ENCODE measurements at places on chromosomes 2 and 18.

DNA sequence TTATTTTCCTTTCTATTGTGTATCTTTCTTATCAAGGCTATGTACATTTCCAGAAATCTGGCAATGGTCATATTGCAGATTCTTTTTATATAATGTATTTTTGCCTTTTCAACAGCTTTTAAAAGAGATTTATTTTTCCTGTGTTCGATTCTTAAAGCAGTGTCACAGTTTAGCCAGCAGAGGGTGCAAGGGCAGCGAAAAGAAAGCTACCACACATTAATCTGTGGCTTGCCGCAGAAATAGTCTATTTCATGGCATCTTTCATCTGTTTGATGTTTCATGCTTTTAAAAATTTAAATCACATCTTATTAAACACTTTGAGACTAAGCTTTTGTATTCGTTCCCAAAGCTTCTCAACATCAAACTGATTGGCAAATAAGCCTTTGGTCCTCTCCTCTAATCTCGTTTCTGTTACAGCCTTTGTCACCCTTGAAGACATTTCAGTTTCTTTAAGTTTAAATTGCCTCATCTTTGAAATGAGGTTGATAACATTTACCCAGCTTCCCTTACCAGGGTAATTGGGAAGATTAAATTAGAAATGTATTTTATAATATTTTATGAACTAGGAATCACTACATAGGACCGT, 73.3 kb downstream of the PIK3C3 start:
- peak; percentile 55 for DNase-seq

DNA sequence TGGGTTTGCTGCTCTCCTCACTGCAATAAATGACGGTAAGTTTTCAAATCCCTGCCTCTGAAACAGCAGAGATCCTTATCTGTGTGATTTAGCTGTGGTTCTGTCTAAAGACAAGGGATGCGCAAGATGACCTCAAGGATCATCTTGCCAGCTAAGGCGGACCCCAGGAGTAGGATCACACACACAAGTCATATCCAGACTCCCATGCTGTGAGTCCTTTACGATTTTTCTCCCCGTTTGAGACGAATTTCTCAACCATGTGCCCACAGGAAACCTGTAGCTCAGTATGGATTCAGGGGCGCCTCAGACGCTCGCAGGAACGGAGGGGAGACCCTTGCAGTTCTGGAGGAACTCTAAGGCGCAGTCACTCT, 11.1 kb upstream of the DCTN1 start:
- DNase-seq, result peak; percentile 45

- DNase-seq, result no peak
Measured at GRCh38 chr18:75923169-75923568, 495.7 kb upstream of the SMIM21 start.

GRCh38 chr2:29009711-29010677, 28.9 kb downstream of the TOGARAM2 start:
- no peak for DNase-seq

- DNase-seq, result no peak
Measured at GRCh38 chr2:233081232-233081730, 21.1 kb downstream of the INPP5D start.

DNA sequence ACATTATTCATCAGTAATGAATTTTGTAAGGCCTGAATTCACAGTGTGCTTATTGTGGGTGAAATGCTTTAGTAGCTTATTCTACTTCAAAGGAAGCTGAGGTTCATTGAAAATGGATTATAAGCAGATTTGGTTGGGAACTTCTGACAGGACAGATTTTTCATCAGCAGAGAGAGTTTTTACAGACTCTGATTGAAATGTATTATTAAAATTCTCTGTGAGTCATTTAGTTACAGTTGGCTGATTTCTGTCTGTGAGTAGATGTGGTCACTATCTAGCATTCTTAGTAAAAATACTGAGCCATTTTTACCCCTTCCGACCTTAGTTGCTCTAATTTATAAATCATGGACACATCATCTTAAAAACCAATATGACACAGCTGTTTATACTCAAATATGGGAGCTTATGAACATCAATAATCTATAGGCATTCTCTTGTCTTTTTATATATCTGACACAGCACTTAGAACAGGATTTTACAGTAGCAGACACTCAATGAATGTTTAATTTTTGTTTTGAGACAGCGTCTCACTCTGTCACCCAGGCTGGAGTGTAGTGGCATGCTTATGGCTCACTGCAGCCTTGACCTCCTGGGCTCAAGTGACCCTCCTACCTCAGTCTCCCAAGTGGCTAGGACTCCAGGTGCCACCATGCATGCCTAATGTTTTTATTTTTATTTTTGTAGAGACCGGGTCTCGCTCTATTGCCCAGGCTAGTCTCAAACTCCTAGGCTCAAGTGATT, 239.6 kb downstream of the BABAM2 start:
- no peak for DNase-seq

DNA sequence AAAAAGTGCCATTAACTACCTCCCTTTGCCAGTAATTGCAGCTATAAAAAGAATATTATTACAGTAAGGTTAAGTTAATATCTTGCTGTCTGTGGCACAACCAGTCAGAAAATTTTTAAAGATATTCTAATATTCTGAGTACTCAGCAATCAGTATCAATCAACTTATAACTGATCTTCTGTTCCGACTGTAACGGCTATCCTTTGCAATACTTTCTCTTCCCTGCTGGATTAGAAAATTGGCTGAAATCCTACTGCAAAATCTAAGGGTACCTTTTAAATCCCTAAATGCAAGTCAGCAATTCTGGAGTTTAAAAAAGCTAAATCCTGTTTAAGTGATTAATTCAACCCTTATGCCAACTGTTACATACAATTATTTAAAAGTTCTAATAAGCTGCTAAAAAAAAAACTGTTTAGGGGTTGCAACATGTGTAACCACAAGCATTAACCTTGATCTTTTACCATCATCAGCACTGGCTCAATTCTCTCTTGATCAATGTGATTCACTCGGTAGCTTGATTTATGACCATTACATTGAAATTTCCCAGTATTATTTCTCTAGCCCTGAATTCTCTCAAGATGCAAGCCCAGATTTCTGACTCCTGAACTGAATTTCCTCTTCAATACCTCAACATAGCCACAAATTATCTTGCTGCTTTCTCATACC, 20.5 kb downstream of the GAREM1 start:
- DNase-seq, result no peak

GRCh38 chr2:64023485-64024258, 4.4 kb upstream of the VPS54 start:
- DNase-seq, result peak; percentile 57

- no peak for DNase-seq
Measured at GRCh38 chr18:36155851-36156757, 26.4 kb downstream of the ELP2 start.

DNA sequence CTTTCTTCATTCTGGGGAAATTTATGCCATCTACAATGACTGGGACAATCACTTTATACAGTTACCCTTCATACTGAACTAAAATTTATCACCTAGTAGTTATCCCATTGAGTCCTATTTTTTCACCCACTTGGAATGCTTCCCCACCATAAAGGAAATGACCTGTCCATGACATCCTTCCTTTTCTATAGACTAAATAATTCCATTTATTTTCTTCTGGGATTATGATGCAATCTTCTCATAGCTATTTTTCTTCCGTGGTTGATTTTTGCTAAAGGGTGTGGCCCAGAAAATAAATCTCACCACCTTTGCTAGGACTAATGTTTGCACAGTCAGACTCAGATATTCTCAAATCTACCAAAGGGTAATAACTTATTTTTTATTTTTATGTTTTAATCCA, 186.1 kb upstream of the NRXN1 start:
- DNase-seq, result no peak

DNA sequence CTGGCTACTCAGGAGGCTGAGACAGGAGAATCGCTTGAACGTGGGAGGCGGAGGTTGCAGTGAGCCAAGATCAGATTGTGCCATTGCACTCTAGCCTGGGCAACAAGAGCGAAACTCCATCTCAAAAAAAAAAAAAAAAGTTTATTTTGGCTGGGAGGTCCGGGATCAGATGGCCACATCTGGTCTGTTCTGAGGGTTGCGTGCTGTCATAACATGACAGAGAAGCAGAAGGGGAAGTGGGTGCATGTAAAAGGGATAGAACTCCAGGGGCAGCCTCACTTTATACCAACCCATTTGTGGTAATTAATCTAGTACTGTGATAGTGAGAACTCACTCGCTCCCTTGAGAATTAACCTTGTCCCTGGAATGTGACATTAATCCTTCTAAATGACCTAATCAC, 101.2 kb downstream of the PTPN4 start:
- DNase-seq, result no peak

DNA sequence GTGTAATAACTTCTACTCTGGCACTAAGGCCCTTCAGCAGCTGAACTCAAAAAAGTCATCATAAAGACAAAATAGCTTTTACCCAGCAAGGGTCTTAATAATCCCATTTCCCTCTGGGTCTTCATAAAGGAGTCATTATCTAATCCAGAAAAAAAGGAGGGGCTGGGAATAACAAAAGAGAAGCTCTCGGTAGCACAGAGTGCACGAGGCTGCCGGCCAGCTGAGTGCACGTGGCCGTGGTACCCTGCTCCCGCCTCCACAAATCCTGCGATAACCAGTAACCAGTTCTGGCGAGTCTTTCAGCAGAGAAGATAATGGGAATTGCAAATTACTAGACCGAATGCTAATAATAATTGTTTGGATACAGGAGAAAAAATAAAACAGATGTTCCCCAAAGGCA, 7.5 kb downstream of the NRP2 start:
- DNase-seq, result no peak

DNA sequence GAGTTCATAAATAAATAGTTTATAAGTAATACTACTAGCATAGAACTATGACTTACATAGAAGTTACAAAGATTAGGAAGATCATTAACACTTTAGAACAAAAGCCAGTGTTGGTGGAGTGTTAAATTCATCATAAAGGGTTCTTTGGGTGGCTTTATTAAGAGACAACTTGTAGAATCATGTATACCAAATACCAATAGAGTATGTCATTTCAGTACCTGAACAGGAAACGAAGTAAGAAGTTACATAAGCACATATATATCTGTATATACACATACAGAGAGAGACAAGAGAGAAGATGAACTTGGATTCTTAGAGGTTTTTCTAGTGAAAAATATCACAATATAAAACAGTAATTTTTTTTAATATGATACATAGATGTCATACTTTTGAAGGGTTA, 82.5 kb upstream of the OTX1 start:
- DNase-seq, result no peak

- DNase-seq, result peak; percentile 57
Measured at GRCh38 chr2:216283038-216283900, 89.0 kb downstream of the MARCHF4 start.

DNA sequence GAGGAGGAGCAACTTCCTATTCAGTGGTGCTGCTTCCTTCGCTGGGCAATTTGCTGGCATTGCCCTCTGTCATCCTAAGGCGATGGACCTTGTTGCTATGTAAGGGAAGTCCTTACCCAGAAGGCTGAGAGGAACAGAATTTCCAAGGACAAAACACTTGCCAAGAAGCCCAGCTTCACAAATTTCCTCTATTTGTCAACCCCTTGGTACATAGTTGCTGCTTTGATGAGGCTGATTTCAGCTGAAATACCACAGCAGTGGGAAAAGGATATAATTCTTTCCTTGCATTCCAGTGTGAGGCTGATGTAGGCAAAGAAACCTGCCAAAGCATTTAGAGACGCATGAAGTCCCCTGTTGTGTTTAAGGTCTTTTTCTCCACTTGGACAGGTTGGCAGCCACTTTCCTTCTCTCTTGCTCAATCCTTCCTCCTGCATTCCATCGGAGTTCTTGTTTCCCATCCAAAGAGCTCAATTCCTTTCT, 16.4 kb upstream of the ST3GAL5 start:
- DNase-seq, result no peak

GRCh38 chr2:71586471-71586870, 133.1 kb downstream of the DYSF start:
- no peak for DNase-seq

- no peak for DNase-seq
Measured at GRCh38 chr2:119584469-119584868, 40.2 kb downstream of the CFAP221 start.

DNA sequence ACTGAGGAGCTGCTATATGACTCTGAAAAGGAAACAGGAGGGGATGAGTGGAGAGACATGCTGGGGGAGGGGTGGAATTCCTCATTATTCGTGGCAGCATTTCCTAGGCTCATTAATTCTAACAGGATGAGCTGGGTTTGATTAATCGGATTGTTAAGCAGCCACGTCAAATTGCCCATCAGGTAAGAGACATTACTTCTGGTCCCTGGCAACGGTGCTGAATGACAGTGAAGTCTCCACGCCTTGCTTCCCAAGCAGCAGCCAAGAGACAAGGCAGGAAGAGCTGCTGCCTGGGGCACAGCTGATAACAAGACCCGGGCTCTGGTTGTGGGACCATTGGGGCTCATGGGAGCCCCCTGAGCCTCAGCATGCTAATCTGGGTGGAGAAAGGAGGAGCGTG, 86.6 kb downstream of the MARCHF4 start:
- no peak for DNase-seq

DNA sequence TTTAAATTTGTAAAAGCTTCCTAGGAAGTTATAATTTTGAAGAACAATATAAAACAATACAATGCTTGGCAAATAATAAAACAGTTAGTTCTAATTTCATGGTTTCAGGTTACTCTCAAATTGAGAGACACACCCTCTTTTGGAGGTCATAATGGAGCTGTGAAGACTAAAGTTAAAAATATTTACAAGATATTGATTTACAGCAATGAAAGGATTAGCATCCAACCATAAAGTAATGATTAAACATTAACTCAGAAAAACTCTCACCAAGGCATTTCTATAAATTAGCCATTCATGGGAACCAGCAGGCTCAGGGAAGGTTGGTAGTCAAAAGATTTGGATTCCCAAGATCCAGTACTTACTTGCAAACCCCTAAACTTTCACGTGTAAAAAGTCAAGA, 6.4 kb downstream of the DPP4 start:
- no peak for DNase-seq

- no peak for DNase-seq
Measured at GRCh38 chr2:134791616-134792015, 46.8 kb upstream of the ACMSD start.

GRCh38 chr2:148049284-148049683, 28.4 kb downstream of the MBD5 start:
- DNase-seq, result no peak

DNA sequence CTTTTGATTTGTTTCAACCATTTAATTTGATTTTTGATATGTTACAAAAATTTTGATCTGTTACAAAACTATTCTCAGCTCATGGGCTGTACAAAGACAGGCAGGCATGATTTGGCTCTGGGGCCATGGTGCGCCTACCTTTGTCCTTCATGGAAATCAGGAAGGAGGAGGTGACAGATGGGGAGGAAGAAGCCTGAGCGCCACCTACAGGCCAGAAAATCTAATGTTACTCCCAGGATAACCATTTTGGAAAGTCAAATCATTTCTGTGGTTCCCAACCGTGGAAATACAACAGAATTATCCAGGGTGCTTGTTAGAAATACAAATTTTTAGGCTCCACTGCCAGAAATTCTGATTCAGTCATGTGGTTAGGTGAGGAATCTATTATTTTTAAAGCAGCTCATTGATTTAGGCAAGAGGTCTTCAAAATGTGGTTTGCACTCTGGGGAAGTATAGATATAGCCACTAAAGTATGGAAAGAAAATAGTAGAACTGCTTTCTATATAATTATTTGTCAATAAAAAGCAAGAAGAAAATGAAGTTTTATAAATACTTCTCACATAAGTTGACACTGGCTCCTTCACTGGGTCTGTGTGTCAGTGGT, 93.9 kb downstream of the EVA1A start:
- DNase-seq, result peak; percentile 45
